ENCODE measurements at places on chromosomes 12 and 14.
A peak's percentile ranks its signal among the peaks of the same experiment; 100 is the strongest.

DNA sequence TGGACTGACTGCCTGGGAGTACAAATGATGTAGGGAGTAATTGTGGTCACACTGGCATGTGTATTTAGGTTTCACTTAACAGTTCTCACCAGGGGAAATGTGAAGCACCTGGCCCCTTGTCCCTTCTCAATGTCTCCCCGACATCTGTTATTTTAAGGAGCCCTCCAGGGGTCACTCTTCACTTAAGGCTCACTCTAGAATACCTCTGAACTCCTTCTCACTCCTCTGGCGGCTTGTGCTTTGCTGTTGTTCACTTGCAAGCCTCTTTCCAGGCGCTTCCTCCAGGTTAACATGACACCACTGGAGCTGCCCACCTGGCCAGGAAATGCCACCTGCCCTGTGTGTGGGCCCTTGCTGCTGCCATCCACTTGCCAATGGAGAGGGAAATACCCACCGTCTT is 56.5 kb upstream of the GZMB start:
- DNase-seq, result no peak

DNA sequence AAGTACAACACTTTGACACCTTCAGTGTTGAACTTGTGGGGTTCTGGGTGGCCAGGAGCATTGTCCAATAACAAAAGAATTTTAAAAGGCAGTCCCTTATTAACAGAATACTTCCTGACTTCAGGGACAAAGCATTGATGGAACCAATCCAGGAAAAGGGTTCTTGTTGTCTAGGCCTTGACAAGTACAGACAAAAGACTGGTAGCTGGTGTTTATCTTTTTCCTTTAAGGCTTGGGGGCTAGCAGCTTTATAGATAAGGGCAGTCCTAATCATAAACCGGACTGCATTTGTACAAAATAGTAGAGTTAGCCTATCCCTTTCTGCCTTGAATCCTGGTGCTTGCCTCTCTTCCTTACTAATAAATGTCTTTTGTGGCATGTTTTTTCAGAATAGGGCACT is 27.4 kb downstream of the FAM177A1 start:
- no peak for DNase-seq

GRCh38 chr12:92544322-92544721 is 158.5 kb upstream of the PLEKHG7 start:
- peak; percentile 43 for DNase-seq

DNA sequence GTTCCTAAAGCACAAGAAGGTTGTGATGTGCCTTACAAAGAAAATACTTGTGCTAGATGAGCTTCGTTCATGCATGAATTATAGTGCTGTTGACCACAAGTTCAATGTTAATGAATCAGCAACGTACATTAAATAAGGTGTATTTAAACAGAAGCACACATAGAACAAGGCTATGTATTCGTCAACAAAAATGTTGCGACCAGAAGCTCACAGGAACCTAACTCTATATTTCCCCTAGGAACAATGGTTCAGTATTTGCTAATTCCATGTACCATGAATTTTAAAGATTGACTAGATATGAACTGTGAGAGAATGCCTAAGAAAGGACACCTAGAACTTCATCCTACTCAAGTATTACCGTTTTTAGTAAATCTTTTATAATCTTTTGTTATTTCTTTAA is 149.6 kb downstream of the ITPR2 start:
- no peak for DNase-seq

GRCh38 chr14:94412671-94413638 is 24.6 kb upstream of the SERPINA1 start:
- peak; percentile 27 for DNase-seq

GRCh38 chr14:36521598-36522345 is 1.7 kb upstream of the NKX2-1 start:
- peak; percentile 40 for DNase-seq

GRCh38 chr14:100336618-100337530 is 13.7 kb downstream of the SLC25A47 start:
- DNase-seq, result no peak

DNA sequence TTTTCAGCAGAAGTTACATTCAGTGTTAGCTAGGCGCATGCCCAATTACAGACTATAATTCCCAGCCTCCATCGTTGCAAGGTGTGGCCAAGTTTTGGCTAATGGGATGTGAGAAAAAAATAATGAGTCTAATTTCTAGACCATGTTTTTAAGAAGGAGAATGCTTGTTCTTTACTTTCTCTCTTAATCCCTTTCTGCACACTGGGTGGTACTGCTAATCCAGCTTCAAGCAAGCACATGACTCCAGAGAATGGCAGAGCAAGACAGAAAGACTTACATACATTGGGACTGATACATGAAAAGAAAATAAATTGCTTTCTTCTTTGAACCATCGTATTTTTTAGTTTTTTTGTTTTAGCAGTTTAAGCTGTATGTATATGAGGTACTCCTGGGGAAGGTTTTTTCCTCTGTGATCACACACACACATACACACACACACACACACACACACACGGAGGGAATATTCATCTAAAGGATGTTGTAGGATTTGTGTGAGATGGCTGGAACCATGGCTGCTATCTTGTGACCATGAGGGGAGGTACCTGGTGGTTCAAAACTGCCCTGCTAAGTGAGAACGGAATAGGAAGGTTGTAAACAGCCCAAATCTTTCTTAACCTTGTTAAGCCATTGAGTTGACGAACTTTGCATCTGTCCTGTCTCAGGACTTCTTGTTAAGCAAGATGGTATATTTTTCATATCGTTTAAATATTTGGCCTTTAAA is 34.3 kb upstream of the LTA4H start:
- DNase-seq, result no peak
